ENCODE measurements at places on chromosomes 1 and 21. TPM values are rescaled to one million over a fixed set of nuclear protein-coding genes. Genes with fewer than 3 reads are reported as not detected.

- no peak overlapping the region for H3K27ac ChIP-seq
- peaks cover 4% of the 10 kb centered on the region for H3K4me1 ChIP-seq
- H3K36me3 ChIP-seq, result no peaks in the 10 kb centered on the region
Measured at GRCh38 chr1:207314816-207315215, 6.7 kb upstream of the CD55 start.

DNA sequence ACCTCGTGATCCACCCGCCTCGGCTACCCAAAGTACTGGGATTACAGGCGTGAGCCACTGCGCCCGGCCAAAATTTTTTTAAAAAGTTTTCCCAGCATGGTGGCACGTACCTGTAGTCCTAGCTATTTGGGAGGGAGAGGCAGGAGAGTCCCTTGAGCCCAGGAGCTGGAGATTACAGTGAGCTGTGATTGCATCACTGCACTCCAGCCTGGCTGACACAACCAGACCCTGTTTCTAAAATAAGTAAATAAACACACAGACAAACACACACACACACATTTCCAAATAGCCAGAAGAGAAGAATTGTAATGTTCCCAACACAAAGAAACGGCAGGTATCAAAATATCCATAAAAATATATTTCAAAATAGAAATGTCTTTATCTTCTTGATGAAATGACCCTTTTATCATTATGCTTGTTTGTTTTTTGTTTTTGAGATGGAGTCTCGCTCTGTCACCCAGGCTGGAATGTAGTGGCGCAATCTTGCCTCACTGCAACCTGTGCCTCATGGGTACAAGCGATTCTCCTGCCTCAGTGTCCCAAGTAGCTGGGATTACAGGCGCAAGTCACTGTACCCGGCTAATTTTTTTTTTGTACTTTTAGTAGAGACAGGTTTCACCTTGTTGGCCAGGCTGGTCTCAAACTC lies 9.3 kb downstream of the HES2 start:
- no peak for DNase-seq
- no peak overlapping the region for H3K27ac ChIP-seq
- H3K4me1 ChIP-seq, result no peaks in the 10 kb centered on the region
- H3K4me3 ChIP-seq, result no peak overlapping the region
- H3K27me3 ChIP-seq, result peaks cover 10% of the 10 kb centered on the region

DNA sequence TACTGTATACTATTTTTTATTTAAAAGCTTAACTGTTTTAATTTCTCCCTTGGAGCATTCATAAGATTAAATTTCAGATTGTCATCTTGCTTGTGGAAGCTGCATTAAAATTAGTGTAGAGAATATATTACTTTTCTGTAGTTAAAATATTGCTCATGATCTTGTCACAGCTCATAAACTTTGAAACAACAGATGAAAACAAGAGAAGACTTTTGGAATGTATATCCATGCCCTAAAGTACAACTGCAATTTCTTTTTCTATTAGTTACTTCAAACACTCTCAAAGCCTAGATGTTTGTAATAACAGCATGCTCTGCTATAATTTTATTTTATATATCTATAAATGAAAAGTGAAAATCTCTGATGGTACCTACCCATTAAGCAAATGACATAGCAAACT lies 155.9 kb downstream of the COL11A1 start:
- H3K27ac ChIP-seq, result no peak overlapping the region
- DNase-seq, result no peak
- H3K27me3 ChIP-seq, result no peaks in the 10 kb centered on the region

DNA sequence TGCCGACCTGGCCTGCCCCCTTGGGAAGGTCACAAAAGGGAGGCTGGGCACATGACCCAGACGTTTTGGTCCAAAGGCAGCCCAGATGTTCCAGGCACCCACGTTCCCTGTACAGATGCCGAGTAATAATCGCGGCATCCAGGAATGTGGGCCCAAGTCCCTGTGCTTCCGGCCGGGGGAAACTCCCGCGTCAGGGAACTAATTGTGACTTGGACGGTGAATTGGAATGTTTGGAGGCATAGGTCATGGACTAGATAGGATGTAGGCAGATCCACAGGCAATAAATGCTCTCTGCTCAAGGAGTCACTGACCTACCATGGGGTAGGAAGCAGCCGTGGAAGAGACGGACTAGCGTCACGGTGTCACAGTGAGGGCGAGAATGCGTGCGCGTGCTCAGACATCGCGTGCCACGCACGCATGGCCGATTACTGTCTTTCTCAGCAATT lies 178.4 kb downstream of the DUSP10 start:
- H3K27ac ChIP-seq, result no peak overlapping the region
- H3K4me1 ChIP-seq, result no peaks in the 10 kb centered on the region
- H3K36me3 ChIP-seq, result no peaks in the 10 kb centered on the region
- no peak for DNase-seq
- no peaks in the 10 kb centered on the region for H3K27me3 ChIP-seq

AHDC1 gene
- total RNA-seq, result 6.9 TPM
